ENCODE measurements at places on chromosomes 2 and 18. TPM values are rescaled to one million over a fixed set of nuclear protein-coding genes. Genes with fewer than 3 reads are reported as not detected.

The RAB27B gene
- 5.3 TPM for polyA plus RNA-seq

The CCDC85A gene
- polyA plus RNA-seq = 2.0 TPM

The LIPG gene
- 57.4 TPM for polyA plus RNA-seq

The MAB21L4 gene
- polyA plus RNA-seq = 4.3 TPM

The PID1 gene
- 4.8 TPM for polyA plus RNA-seq

The SCYGR4 gene
- polyA plus RNA-seq = not detected

The SCYGR8 gene
- polyA plus RNA-seq = not detected

The TNFRSF11A gene
- polyA plus RNA-seq = 1.8 TPM

The SP140 gene
- 0.24 TPM for polyA plus RNA-seq

The CCDC138 gene
- 14.3 TPM for polyA plus RNA-seq

The C2orf66 gene
- 0.27 TPM for polyA plus RNA-seq

The RIOK3 gene
- polyA plus RNA-seq = 70.5 TPM

The TIGD1 gene
- 13.3 TPM for polyA plus RNA-seq

The ANKMY1 gene
- 18.6 TPM for polyA plus RNA-seq

The SLC19A3 gene
- polyA plus RNA-seq = 7.8 TPM

The TEX44 gene
- polyA plus RNA-seq = not detected

The FAM237A gene
- not detected for polyA plus RNA-seq

The VIL1 gene
- polyA plus RNA-seq = 18.3 TPM

The CRYGD gene
- polyA plus RNA-seq = not detected

The G6PC2 gene
- polyA plus RNA-seq = not detected
